ENCODE measurements at places on chromosomes 6 and 20. TPM values are rescaled to one million over a fixed set of nuclear protein-coding genes. Genes with fewer than 3 reads are reported as not detected.

The SRXN1 gene
- 22.3 TPM for total RNA-seq

The CTSZ gene
- total RNA-seq = 206 TPM

The BEND6 gene
- total RNA-seq = under 0.01 TPM

The TOP1 gene
- total RNA-seq = 13.1 TPM

The ZNF337 gene
- 11.6 TPM for total RNA-seq

The SYNCRIP gene
- total RNA-seq = 54.4 TPM

Measured in dermis microvascular lymphatic vessel endothelial cell (primary cell).